Activated CD8-positive, alpha-beta T cell treated with anti-CD3 and anti-CD28 coated beads for 36 hours (primary cell): ENCODE measurements at places on chromosomes 5 and 9.

- DNase-seq: no peak
Measured at GRCh38 chr5:154355129-154355611, 90.6 kb upstream of the SAP30L start.

DNA sequence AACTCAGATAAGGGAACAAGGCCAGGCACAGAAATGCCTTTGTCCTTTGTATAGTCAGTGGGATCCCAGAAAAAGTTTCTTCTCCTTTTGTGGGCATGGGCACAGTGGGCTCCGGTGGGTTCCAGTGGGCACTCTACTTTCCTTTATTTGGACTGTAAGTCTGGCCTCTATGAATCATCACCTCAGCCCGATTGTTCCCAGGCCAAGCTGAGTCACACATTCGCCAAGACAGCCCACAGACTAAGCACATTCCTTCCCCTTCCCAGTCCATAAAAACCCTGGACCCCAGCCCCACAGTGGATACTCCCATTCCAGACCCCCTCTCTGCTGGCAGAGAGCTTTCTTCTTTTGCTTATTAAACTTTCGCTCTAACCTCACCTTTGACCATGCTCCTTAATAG is 165.0 kb downstream of the FBXL17 start:
- DNase-seq: no peak

GRCh38 chr5:110072651-110073050 is 382.9 kb downstream of the MAN2A1 start:
- no peak for DNase-seq

GRCh38 chr5:179268966-179269693 is 76.1 kb downstream of the ADAMTS2 start:
- DNase-seq: no peak

DNA sequence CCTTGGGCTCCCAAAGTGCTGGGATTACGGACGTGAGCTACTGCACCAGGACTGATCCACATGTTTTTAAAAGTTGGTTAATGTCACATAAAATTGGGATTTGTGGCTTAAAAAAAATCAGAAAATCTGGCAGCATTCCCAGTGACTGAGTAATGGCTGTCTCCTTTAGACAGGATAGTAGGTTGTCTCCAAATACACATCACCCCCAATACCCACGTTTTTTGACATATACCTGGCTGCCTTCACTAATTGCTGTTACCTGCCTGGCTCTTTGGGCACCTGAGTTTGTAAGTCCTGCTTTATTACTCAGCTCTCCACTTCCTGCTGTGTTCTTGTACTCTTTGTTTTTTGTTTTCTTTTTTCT is 84.8 kb downstream of the KDM4C start:
- no peak for DNase-seq

GRCh38 chr5:103139264-103139865 is 19.3 kb downstream of the PPIP5K2 start:
- peak; percentile 91 for DNase-seq

- DNase-seq: no peak
Measured at GRCh38 chr9:10208691-10209069, 404.1 kb downstream of the PTPRD start.

DNA sequence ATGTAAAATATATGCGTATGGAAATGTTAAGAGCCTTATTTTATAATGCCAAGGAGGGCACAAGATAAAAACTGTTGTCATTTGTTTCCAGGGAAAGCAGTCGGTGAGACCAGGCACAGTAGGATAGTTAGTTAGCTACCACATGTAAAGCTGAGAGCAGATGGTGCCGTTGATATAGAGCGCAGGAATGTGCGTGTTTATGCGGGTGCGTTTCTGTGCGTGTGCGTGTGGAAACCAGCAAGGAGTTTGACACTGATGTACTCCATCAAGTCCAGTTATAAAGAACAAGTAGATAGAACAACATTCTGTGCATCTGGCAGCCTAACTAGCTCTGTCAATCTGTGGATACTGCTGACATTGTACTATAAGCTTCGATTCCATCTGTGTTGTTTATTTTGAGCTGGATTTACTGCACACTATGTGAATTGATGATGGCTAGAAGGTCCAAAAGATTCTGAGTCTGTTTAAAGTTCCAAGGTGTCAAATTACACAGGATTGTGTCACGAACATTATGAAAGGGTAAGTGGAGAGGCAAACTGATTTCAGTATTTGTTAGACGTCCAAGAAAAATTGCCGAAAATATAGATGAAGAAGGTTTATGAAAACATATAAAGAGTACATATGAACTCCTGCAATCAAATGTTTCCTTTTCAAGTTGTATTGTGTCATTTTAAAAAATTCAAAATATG is 494.9 kb upstream of the MEF2C start:
- DNase-seq: no peak
